ENCODE measurements at places on chromosomes 11 and 22. TPM values are rescaled to one million over a fixed set of nuclear protein-coding genes. Genes with fewer than 3 reads are reported as not detected.

DNA sequence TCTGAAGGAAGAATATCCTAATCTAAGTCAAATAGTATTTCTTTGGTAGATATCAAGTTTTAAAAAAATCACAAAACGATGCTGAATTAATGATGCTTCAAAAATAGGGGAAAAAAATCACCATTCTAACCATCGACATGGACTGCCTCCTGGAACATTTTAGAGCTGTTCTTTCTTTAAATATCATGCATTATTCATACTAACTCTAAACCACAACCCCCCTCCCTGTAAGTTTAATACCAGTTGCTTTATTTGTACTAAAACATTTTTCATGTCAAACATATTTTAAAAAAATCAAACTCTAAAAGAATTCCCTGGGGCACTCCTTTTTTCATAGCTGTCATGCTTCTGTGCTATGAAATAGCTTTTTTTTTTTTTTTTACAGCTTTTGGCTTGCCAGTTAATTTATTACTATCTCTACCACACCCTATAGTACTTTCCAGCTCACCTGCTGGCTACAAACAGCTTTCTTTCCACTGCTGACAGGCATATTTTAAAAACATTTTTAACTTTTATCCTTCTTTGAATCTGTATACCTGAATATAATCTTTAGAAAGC, 256.9 kb downstream of the SOX6 start:
- peaks cover 23% of the 10 kb centered on the region for H3K4me1 ChIP-seq
- no peak overlapping the region for H3K4me3 ChIP-seq
- no peak overlapping the region for H3K27ac ChIP-seq
- no peaks in the 10 kb centered on the region for H3K27me3 ChIP-seq
- no peak for DNase-seq

DNA sequence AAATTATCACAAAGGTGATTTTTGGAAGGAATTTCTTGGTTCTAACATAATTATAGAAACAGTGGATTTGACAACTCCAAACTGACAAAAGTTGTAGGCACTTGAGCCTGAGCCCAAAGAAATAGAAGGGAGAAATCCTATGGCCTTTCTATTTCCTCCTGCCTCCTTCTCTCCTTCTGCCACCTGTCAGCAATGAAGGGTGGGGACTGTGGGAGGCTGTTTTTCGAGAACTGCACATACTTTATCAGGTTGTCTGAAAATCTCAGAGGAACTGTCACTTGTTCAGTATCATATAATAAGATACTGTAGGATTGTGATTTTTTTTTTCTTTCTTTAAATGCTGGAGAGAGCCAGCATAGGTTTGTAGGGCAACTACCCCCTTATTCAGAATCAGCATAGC, 187.9 kb upstream of the SESN3 start:
- no peak overlapping the region for H3K27ac ChIP-seq
- no peak for DNase-seq
- H3K27me3 ChIP-seq, result no peaks in the 10 kb centered on the region
- no peak overlapping the region for H3K4me3 ChIP-seq
- no peaks in the 10 kb centered on the region for H3K36me3 ChIP-seq

- no peaks in the 10 kb centered on the region for H3K4me1 ChIP-seq
- DNase-seq, result no peak
- no peaks in the 10 kb centered on the region for H3K27me3 ChIP-seq
- no peak overlapping the region for H3K27ac ChIP-seq
These were observed 29.5 kb upstream of the ANO5 start for GRCh38 chr11:22163394-22163797.

DNAJB7 gene
- total RNA-seq, result not detected

- no peak for DNase-seq
- H3K4me1 ChIP-seq, result no peaks in the 10 kb centered on the region
- H3K27ac ChIP-seq, result peak overlapping the region; percentile 60
- no peak overlapping the region for H3K4me3 ChIP-seq
These were observed 51.1 kb downstream of the CHRDL2 start for GRCh38 chr11:74680035-74680671.

ASPHD2 gene
- total RNA-seq, result 4.5 TPM

DNA sequence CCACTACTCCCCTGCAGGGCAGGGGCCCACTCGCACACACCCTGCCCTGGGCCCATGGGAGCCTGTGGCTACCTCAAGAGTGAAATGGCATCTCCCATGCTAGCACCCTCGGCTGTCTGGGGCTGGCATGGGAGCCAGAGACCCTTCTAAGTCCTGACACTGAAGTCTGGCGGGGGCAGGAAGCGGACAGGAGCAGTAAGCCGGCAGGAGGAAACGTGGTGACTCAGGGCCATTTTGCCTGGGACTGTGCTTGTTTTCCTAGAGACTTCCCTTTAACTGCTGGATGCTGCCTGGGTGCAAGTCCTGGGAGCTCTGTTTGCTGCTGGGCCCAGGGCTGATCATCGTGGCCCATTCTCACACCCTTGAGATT, 16.8 kb downstream of the RELT start:
- DNase-seq, result no peak
- peaks cover 3% of the 10 kb centered on the region for H3K27me3 ChIP-seq
- peak overlapping the region; percentile 79 for H3K4me3 ChIP-seq
- peaks cover 11% of the 10 kb centered on the region for H3K4me1 ChIP-seq
- no peak overlapping the region for H3K27ac ChIP-seq

DNA sequence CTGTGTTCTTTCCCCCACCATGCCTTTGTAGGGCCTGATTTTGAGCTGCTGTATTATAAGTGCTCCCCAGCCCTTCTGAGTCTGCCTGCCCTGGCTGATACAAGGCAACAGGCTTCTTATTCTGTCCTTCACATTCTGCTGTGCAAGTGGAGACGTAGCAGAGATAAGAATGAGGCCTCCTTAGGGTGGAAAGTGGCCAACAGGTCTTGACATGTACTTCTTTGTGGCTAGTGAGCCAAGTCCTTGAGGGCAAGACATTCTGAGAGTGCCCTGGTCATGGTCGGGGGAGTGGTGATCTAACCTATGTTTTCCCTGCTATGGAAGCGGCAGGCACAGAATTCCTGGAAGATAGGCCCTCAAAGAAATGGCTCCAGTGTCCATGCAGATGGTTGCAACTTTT, 235.7 kb upstream of the CADM1 start:
- no peaks in the 10 kb centered on the region for H3K27me3 ChIP-seq
- H3K27ac ChIP-seq, result peak overlapping the region; percentile 38
- H3K4me3 ChIP-seq, result no peak overlapping the region
- H3K4me1 ChIP-seq, result peaks cover 46% of the 10 kb centered on the region
- no peak for DNase-seq
- no peaks in the 10 kb centered on the region for H3K36me3 ChIP-seq

DNA sequence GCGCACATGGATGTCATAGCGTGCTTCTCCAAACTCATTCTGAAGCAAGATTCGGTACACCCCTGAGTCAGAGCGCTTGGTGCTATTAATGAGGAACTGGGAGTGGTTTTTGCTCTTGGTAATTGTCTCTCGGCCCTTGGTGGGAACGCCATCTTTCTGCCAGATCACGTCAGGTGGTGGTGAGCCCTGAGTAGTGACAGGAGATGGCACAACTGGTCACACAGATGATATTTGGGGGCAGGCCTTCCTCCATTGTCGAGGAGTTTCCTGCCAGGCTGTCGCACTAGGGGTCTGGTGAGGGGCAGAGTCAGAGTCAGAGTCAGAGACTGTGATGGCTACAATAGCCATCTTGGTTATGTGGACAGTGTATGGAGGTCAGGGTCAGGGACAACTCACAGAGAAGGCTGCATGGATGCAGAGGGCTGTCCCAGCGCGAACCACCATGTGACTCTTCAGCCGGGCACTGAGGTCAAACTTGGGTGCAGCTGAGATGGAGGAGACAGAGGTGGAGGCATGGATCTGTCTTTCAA, 9.3 kb downstream of the TMEM86A start:
- H3K4me3 ChIP-seq, result peak overlapping the region; percentile 88
- H3K36me3 ChIP-seq, result no peaks in the 10 kb centered on the region
- DNase-seq, result no peak

ZNF215 gene
- 11.2 TPM for total RNA-seq

DNA sequence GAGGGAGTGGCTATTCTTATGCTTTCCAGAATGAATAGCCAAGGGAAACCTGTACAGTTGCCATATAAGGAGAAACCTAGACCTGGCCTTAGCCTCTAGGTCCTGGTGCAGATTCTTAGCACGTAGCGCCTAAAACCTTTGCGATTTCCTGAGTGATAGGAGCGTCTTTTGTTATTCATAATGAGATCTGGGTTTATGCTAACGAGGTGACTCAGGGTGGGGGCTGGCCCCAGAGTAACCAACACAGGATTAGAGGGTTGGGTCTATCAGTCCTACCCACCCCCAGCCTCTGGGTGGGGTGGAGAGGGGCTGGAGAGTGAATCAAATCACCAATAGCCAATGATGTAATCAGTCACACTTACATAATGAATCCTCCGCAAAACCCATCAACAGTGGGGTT, 73.4 kb upstream of the PARVG start:
- no peak overlapping the region for H3K27ac ChIP-seq
- no peak for DNase-seq
- peaks cover 31% of the 10 kb centered on the region for H3K4me1 ChIP-seq
- H3K27me3 ChIP-seq, result no peaks in the 10 kb centered on the region
- H3K36me3 ChIP-seq, result peaks cover 7% of the 10 kb centered on the region

GRCh38 chr11:19951558-19952115, 208.6 kb downstream of the DBX1 start:
- H3K27ac ChIP-seq, result no peak overlapping the region
- no peak for DNase-seq
- H3K27me3 ChIP-seq, result no peaks in the 10 kb centered on the region
- H3K4me1 ChIP-seq, result peaks cover 17% of the 10 kb centered on the region

KRTAP5-1 gene
- not detected for total RNA-seq

DNA sequence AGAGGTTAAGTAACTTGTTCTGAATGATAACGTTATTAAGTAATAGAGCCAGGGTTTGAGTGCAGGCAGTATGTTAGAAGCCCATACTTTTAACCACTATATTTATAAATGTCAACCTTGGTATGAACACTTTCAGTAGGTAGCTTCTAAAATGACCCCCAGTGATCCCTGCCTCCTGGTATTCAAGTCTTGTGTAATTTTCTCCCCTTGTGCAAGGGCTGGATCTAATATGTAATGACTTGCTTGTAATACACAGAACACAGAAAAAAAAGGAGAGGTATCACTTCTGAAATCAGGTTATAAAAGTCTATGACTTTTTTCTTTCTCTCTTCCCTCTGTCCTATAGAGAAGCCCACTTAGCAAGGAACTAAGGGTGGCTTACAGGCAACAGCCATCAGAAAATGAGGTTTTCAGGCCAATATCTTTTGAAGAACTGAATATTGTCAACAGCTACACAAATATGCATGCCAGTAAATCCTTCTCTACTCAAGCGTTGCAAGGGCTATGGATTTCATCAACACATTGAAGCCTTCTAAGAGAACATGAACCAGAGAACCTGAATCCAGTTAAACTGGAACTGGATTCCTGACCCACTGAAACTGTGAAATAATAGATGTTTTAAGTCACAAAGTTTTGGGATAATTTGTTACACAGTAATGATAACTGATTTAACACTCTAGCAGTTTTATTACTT, 712.3 kb downstream of the METTL15 start:
- no peaks in the 10 kb centered on the region for H3K36me3 ChIP-seq
- no peaks in the 10 kb centered on the region for H3K27me3 ChIP-seq

- no peak overlapping the region for H3K4me3 ChIP-seq
- no peak overlapping the region for H3K27ac ChIP-seq
- no peak for DNase-seq
- no peaks in the 10 kb centered on the region for H3K4me1 ChIP-seq
- H3K36me3 ChIP-seq, result no peaks in the 10 kb centered on the region
These were observed 8.4 kb upstream of the OR10A3 start for GRCh38 chr11:7949934-7950333.

- DNase-seq, result no peak
- no peaks in the 10 kb centered on the region for H3K36me3 ChIP-seq
- H3K27ac ChIP-seq, result no peak overlapping the region
These were observed 6.6 kb upstream of the AMBRA1 start for GRCh38 chr11:46600194-46600960.

MISFA gene
- total RNA-seq, result 4.4 TPM

OR52E8 gene
- not detected for total RNA-seq
